Regular cardiac myocyte (primary cell): ENCODE measurements at places on chromosomes 1 and 21. TPM values are rescaled to one million over a fixed set of nuclear protein-coding genes. Genes with fewer than 3 reads are reported as not detected.

KCNJ15 gene
- total RNA-seq, result 0.38 and 1.7 TPM in 2 replicates

MRPL39 gene
- total RNA-seq, result 25.9 and 49.5 TPM in 2 replicates

FCN3 gene
- not detected in 2 replicates for total RNA-seq

VHLL gene
- 0.96 TPM in 1 of 2 replicates, not detected in the other for total RNA-seq

TNFSF18 gene
- 0.58 and 0.85 TPM in 2 replicates for total RNA-seq

ANGPTL3 gene
- total RNA-seq, result not detected in 2 replicates

CD101 gene
- total RNA-seq, result under 0.01 TPM in 2 replicates

S100A8 gene
- total RNA-seq, result not detected in 2 replicates
